Retina (tissue), 1 donor: ENCODE measurements at places on chromosomes 1 and 21.
A peak's percentile ranks its signal among the peaks of the same experiment; 100 is the strongest.

- peak; percentile 95 for DNase-seq
Measured at GRCh38 chr1:10639775-10640578, 156.5 kb downstream of the CASZ1 start.

DNA sequence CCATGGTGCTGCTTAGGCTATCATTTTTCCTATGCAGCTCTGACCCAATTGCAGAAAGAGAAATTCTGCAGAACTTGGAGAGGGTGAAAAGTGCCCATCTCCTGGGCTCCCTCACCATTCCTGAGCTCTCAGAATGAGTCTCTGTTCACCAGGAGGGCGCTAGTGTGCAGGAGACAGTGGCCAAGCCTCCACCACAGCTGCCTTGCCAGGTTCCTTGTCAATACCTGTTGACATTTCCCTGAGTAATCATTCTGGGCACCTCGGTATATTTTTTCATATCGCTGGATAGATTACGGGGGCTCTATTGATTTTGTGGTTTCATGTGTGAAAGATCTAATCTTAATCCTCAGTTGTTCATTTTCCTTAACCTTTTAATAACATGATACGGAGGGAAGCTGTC is 13.0 kb upstream of the C8B start:
- DNase-seq, result no peak

DNA sequence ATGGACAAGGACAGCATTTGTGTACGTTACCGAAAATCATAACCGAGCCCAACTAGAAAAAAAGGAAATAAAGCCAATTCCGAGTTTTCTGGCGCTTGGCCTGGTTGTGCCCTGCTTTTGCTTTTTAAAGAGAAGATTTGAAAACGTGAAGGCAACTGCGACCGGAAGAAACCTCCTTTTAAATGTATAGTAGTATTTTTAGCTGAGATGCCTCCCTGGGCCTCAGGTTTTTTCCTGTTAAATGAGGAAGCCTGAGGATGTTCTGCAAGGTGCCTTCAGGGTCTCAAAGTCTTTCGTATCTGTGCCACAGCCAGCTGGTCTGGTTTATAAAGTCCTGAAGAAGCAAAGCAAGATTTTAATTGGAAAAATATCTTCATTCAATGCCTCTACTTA is 371 bp upstream of the ODF2L start:
- no peak for DNase-seq

GRCh38 chr1:197674286-197674685 is 101.0 kb downstream of the DENND1B start:
- peak; percentile 17 for DNase-seq

DNA sequence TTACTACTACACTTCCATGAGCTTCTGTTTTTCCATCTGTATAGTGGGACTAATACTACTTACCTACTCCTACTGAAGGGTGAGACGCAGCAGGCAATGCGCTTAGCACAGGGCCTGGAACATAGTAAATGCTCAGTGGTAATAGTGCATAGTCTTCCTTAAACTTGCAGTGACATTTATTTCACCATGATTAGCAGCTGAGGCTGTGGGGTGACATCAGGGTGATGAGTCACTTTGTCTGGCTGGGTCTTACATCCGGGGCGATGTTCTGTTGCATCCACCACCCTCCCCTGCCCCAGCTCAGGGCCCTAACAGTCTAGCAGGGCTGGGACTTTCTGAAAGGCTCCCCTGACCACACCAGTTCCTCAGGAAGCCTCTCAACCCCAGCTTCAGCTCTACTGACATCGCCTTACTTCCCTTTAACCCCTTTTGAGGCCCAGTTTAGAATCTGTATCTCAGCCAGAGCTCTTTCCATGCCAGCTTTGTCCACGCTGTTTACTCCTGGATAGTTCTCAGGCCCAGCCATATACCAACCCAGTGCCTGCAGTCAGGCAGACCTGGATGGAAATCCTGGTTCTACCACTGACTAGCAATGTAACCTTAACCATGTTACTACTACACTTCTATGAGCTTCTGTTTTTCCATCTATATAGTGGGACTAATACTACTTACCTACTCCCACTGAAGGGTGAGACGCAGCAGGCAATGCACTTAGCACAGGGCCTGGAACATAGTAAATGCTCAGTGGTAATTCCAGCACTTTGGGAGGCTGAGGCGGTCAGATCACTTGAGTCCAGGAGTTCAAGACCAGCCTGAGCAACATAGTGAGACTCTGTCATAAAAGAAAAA is 66.3 kb downstream of the CD58 start:
- DNase-seq, result no peak

GRCh38 chr1:43832255-43832654 is 101.3 kb upstream of the ARTN start:
- no peak for DNase-seq

DNA sequence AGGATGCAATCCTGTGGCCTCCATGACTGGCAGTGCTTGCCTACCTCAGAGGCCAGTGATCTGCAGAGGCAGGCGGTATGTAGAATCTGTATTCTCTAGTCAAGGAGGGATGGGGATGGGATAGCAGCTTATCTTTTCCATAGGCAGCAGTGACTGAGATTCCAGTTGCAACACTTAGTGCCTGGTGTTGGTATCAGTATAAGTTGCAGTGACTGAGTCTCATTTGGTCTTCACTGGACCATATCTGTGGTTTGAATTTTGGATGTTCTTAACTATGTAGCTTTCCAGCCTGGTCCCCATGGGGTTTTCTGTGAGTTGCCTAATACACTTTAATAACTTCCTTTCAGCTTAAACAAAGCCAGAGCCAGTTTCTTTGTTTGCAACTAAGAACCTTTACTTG is 16.5 kb downstream of the DYRK1A start:
- DNase-seq, result no peak

GRCh38 chr21:35909456-35910223 is 150.7 kb downstream of the SETD4 start:
- no peak for DNase-seq

GRCh38 chr1:203624341-203624712 is 2.3 kb upstream of the ATP2B4 start:
- DNase-seq, result no peak

DNA sequence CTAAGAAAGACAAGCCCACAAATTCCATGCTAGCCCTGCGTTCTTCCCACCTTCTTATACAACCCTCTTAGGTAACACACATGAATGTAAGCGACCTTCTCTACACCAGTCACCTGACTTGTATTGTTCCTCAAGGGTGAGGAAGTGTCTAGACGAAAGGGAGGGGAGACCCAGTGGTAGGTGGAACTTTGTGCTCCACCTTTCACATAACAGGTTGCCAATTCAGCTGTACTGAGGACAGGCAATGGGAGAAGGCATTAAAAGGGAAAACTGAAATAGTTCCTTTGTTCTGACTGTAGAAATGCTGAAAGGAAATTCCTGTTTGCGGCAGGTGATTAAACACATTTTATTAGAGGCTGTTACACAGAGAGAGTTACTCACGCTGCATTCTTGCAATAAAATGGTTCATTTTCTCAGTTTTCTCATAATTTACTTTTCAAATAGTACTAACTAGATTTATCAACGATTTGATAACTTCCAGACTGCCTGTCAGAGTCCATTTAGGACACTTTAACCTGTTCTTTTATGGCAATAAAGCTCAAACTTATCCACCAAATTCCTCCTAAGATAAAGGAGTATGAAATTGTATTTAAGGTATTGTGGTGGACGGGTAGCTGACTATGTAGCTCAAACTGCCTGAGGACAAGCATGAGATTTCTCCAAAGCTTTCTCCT is 17.8 kb upstream of the CHRM3 start:
- no peak for DNase-seq

- no peak for DNase-seq
Measured at GRCh38 chr1:52634111-52634510, 1.1 kb downstream of the SHISAL2A start.

DNA sequence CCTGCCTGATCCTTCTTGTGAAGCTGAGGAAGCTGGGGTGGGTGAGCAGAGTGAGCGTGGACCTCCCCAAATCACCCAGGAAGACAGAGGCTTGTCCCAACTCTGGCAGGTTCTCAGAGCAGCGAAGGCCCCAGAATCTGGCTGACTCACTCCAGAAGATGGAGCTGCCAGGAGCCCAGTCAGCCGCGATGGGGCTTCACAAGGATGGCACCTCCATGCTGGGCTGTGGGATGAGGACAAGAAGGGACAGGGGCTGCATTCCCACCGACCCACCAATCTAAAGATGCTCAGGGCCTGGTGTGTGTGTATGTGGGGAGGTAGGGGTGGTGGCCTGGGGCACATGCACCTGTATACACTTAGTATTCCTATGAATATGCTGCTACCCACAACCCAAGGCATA is 52.9 kb downstream of the ATP1A1 start:
- DNase-seq, result no peak

- DNase-seq, result no peak
Measured at GRCh38 chr1:35888255-35888654, 5.2 kb downstream of the AGO1 start.

DNA sequence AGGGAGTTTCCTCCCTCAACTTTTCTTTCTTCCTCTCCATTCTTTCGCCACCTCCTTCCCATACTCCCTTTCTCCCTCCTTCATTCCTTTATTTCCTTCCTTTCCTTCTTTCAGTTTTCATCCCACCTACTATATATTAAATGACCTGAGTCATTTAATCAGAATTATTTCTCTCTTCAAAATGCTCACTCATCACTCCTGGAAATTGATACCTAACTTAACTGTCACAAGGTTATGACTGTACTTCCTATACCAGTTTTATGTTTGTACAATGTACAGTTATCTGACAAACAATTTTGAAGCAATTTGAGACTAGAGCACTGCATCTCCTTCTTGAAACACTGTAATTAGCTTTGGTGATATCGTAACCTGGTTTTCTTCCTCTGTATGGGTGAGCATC is 41.4 kb downstream of the NEXN start:
- DNase-seq, result no peak

DNA sequence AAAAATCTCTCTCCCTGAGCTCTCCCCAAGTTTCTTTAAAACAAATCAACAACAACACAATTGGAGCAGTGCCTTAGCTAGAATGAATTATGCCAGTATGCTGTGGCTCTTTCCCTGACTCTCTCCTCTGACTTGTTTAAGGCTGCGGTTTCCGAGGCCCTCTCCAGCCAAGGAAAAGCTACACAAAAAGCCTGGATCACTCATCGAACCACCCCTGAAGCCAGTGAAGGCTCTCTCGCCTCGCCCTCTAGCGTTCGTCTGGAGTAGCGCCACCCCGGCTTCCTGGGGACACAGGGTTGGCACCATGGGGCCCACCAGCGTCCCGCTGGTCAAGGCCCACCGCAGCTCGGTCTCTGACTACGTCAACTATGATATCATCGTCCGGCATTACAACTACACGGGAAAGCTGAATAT is 1.9 kb downstream of the S1PR1 start:
- DNase-seq, result peak; percentile 86

DNA sequence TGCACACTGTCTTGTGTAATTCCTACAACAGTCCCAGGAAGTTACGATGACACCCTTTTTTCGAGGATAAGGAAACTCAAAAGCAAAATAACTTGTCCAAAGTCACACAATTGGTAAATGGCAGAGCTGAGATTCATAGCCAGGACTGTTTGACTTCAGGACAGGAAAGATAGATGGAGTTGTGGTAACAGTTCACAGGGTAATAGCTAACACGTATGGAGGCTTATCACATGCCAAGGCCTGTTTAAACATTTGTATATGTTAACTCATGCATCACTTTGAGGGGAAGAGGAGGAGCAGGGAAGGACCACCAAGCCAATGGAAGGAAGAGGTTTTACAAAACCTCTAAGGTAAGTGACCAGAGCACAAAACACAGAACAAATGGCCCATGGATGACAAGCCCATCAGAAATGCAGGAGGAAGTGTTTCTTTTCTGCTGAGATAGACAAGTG is 2.8 kb downstream of the DHCR24 start:
- no peak for DNase-seq

DNA sequence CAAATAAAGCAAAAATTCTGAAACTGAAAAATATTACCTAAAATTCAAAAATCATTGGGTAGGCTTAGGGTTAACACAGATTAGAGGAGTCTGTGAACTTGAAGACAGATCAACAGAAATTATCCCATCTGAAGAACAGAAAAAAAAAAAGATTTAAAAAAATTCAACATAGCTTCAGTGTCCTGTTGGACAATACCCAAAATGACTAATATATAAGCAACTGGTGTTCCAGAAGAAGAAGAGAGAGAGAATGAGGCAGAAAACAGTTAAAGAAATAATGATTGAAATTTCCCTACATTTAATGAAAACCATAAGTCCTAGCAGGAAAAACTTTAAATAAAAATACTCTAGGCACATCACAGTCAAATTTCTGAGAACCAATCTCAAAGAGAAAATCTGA is 31.5 kb downstream of the TMCO1 start:
- no peak for DNase-seq

DNA sequence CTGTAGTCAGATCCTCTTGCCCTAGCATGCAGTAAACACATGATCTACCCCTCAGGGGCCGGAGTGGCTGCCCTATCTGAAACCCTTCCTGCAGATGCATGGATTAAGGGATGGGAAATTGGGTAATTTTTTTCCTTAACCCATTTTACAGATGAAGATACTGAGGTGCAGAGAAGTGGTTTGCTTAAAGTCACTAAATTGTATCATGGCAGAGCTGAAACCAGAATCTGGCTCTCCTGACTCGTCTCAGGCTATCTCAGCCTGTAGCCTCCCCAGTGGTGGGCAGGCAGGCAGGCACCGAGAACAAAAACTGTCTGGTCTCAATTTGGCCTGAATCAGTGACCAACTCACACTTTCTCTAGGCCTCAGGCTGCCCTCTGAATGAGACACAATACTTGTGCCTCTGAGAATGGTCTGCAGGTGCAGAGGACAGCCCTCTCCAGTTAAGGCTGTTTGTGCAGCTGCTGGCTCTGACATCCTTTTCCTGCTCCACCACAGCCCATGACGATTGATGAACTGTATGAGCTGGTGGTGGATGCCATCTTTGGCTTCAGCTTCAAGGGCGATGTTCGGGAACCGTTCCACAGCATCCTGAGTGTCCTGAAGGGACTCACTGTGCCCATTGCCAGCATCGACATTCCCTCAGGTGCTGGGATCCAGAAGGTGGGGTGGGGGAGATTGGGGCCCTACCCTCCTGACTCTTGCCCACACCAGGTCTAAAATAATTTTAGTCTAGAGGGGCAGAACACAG is 1.5 kb downstream of the NAXE start:
- no peak for DNase-seq

DNA sequence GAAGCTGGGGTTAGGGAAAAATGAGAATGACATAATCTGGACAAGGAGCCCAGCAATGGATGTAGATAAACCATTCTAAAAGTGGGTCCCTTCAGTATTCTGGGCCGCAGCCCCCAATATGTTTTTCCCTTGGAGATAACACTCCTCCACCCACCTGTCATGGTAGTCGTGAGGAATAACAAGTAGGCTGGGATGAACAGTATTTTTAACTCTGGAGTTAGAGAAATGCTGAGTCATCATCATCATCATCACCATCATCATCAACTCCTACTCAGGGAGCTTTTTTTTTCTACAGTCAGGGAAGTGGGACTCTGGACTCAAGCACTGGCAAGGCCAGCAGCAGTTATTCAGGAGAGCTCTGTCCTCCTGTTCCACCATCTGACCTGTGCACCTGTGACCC is 12.8 kb downstream of the CADM3 start:
- no peak for DNase-seq
